Fibroblast of skin of right quadriceps (primary cell): ENCODE measurements at places on chromosomes 2 and 18.

- no peak for DNase-seq
Observed at GRCh38 chr2:72947952-72948830, 30.9 kb downstream of the EMX1 start.

DNA sequence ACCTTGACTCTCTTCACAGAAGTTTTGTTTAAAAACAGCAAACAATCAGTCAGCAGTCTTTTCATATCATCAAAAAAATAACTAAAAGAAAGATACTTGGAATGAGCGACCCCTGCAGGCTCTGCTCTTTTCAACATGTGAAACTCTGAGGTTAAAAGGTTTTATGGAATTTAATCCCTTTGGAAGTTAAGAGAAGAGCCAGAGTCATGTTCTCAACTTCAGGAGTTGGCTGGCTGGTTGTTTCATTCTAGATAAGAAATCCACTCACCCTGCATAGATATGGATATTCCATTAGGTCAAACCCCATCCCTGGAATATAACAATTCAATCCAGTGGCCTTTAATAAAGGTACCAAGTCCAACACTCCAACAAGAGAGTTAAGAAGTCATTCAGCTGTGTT, 115.6 kb upstream of the RMDN2 start:
- DNase-seq, result peak; percentile 70

DNA sequence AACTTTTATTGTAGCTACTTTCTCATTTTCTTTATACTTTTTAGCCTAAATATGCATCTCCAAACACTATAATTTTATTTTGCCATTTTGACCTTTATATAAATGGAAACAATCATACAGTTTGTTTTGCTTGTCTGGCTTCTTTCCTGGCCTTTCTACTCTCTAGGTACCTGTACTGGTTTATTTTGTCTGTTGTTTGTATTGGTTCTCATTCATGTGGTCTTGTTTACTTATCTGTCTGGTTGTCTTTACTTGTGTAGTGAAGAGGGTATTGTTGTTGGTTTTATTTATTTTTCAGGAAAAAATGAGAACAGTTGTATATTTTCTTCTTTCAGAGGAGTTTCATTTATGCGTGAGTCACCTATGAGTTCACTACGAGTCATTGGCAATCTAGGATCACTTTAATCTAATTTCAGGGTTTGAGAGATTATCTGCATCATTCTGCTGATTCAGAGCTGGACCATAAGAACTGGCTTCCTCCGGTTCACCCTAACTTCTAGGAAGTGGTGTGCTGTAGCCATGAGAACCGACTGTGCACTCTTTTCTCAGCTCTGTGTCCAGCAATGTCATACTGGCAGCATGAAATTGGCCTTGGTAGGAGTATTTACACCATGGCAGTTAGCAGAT, 33.1 kb upstream of the HDAC4 start:
- peak; percentile 59 for DNase-seq

DNA sequence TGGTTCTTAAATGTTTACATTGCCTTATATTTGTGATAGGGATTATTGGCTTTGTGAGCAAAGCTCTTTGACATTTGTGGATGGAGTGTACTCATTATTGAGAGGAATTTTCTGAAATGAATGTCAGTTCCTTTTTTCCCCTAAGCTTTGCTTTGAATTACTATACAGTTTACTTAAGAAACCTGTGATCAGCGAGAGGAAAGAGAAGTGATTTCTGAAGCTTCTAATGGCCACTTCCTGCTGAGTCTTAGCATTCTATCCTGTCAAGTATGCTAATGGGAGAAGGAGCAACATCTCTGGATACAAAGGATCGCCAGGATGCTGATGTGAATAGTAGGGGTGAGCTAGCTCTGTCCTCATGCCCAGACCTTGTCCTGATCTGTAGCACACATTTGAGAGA, 47.8 kb upstream of the MGAT5 start:
- DNase-seq, result no peak

DNA sequence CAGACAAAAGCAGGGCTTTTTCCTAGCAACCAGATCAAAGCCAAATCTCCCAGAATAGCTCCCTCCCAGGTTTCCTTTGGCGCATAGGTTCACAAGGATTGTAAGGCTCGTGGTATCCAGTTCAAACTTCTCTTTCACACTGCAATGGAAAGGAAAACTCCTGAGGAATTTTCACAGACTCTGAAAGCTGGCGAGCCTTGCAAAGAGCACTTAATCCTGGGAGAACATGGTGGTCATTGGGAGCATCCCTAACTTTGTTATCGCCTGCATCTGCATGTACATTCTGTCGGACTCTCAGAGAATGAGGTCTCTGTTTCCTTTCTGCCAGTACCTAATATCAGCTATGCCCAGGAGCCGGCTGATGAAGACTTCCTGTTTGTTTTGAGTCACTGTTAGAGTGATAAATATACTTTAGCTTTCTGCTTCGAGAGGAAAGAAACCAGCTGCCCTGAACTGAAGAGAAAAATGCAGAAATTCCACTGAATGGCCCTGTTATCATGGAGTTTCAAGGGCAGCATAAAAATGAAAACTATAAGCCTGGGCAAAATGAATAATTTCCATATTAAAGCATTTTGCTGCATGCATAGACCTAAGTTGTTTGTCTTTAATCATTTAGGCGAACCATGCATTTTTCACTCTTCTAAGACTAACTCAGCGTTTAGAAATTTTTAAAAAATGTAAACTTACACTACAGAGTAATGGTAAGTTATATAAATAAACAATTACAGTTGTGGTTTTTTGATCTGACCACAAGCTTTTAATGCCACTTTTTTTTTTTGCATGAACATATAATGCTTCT, 76.4 kb upstream of the ZEB2 start:
- peak; percentile 49 for DNase-seq

- DNase-seq, result no peak
Observed at GRCh38 chr2:190844700-190845401, 35.8 kb upstream of the GLS start.

DNA sequence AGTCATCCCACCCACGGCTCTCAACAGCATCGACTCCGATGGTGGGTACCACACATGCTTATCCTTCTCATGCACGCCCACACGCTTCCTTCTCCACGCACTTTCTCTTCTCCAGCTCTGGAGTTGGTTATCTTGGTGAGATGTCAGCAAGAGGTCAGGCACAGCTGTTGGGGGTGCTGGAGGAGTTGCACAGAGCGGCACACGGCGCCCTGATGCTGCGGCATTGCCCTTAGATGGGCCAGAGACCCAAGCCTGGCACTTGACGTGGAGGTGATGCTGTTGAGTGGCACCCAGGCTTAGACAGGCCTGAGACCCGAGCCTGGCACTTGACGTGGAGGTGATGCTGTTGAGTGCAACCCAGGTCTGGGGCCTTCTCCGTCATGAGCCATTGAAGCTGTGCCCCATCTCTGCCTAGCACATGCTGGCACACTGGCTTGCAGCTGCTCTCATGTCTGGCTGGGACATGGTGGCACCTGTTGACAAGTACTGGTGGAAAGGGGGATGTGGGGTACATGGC, 83.2 kb downstream of the DGKD start:
- DNase-seq, result no peak

- DNase-seq, result peak; percentile 88
Observed at GRCh38 chr2:47488870-47489584, 86.1 kb downstream of the MSH2 start.

GRCh38 chr18:199214-199613, 40.9 kb downstream of the USP14 start:
- DNase-seq, result no peak

GRCh38 chr2:212694398-212694797, 155.8 kb upstream of the ERBB4 start:
- no peak for DNase-seq

DNA sequence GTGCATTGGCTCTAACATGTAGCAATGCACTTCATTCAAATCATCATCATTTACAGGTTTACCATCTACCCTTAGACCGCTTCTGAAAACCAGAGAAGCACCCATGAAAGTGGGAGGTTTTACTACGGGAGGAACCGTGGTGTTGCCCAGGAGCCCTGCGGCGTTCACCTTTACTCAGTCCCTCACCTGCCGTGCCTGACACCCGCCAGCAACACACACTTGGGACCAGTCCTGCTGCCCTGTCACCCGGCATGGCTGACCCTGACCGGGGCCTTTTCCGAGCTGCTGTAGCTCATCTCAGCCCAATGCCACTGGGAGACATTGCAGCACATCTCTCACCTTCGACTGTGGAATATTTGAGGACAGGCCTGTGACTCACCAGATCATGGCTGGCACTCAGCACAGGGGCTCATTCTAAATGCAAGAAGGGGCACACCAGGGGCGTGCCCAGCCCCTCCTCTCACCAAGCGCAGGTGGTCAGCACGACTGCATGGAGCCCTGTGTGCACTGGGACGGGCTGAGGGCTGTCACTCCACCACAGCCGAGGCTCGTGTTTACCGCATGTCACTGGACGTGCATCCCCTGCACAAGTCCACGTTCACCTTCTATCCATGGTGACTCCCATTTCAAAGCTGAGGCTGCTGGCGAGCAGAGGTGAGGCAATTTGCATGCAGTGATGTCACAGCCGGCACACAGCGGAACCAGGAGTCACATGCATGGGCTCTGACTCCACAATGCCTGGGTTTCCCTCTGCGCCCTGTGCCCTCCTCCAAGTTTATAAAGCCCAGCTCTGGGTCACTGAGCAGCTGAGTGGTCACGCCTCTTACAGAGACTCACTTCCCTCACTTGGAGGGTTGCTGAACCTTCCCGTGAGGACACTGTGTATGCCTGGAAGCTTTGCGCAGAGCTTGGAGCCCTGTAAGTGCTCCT, 76.7 kb upstream of the SNTG2 start:
- no peak for DNase-seq

GRCh38 chr18:14937271-14937670, 189.3 kb downstream of the ANKRD30B start:
- DNase-seq, result no peak

DNA sequence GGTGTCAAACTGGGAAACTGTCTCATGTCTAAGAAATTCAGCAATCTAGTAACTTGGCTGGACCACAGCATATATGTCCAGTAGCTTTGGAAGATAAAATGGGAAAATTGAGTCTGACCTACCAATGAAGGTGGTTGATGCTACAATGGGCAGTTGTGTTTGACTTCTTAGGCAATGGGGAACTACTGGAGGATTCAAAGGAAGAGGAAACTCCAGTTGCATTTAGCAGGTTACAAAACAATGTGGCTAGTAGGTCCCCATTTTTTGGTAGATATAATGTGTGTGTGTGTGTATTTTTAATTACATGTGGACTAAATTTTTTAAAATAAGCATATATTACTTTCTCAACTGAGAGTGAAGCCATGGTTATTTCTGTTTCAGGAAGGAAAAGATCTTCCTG, 427.7 kb downstream of the NBAS start:
- DNase-seq, result no peak

- no peak for DNase-seq
Observed at GRCh38 chr2:159262904-159263303, 23.6 kb downstream of the WDSUB1 start.

DNA sequence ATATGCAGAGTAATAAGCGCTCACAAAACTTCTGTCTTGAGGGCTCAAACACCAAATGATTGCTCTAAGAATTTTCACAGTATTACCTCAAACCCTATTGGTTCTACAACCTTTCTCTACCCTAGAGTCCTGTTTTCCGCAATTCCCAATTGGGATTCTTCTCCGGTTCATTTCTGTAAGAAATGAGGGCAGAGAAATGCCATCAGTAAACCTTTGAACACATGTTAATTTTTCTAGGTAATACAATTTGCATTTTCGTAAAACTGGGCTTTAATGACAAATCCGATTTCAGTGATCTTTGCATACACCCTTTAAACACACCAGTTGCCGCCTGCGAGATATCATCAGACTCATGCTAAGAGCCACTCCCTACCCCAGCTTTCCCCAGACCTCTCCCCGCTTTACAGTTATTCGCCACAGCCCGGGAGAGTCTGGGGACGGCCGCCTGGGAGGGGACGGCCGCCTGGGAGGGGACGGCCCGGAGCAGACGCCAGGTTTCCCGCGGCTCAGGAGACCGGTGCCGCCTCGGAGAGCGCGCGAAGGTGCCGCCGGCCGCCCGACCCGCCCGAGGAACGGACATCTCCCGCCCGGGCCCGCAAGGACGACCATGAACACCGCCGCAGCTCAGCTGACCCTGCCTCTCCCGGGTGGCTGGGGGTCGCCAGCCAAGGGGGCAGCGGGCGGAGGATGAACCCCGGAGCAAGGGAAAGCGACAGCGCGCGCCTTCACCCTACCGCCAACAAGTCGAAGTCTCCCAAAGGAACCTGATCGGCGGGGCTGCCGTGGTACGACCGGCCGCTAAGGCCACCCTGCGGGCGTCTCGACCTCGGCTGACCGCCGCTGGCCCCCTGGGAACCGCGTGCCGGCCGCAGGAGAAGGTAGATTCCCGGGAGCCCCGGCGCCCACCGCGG, 463 bp downstream of the SMC6 start:
- DNase-seq, result peak; percentile 22

GRCh38 chr2:236193026-236193425, 24.8 kb upstream of the GBX2 start:
- no peak for DNase-seq

DNA sequence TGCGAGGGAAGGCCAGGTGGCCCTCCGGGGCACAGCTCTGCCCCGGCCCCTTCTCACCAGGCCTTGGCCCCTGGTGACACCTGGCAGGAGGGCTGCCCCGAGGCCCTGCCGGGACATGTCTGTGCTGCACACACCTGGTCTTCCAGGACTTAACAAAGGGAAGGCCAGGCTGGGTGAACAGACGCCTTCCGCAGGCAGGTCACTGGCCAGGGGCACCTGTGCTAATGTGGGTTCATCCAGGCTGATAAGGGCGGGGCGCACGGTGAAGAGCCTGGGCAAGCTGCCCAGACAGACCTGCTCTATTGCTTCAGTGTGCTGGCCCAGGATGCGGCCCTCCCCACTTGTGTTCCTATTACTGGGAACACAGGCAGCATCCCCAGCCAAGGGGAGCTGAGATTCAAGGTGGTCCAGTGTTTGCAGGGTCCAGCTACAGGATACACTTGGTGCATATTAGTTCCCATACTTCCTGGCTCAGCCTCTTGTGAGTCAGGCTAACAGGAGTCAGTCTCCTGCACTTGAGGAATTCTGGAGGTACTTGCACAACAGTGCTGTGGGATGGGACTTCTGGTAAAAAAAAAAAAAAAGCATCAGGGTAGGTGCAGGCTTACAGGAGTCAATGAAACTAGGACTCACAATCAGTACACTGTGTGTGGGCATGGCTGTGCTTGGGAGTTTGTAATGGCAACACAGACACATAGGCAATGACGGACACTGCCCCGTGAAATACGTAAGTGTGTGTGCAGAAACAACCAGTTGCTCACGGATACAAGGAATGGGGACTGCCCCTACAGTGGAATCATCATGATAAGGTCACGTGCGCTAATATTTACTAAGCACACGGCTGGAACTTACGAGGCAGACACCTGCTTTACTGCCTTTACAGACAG, 261.4 kb downstream of the TWIST2 start:
- no peak for DNase-seq

DNA sequence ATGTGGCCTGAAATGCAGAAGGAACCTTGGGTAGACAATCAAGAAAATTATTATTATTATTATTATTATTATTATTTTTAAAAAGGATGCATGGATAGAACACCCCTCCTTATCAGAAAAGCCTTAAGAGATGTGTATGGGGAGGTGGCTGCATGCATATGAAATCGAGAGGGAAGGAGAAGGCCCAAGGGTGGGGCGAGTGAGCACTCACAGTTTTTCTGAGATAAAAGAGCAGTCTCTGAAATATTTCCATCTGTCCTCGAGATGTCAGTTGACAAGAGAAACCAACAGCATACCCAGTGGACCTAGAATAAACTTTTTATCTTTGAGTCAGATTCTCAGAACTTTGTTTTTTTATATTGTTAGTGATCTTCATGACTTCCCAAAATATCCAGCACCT, 282.9 kb downstream of the GPD2 start:
- no peak for DNase-seq
